ENCODE measurements at places on chromosomes 1 and 21. TPM values are rescaled to one million over a fixed set of nuclear protein-coding genes. Genes with fewer than 3 reads are reported as not detected.
A peak's percentile ranks its signal among the peaks of the same experiment; 100 is the strongest.

DNA sequence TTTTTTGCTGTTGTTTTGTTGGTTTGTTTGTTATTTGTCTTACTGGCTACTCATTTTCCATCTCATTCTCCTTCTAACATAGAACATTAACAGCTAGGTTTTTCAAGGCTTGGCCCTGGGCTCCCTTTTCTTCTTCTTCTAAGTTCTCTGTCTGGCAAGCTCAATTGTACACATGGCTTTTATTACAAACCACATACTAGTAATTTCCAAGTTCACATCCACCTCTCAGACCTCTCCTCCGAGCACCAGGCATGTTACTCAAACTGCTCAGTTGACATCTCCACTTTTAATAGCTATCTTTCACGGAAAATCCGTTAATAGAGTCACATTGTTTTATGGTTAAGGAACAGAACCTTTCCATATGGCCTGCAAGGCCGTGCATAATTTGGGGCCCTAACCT lies 736.9 kb upstream of the ADAMTS5 start:
- H3K27ac ChIP-seq: no peak overlapping the region
- no peak overlapping the region for H3K4me3 ChIP-seq
- H3K4me1 ChIP-seq: no peaks in the 10 kb centered on the region
- DNase-seq: no peak
- no peaks in the 10 kb centered on the region for H3K27me3 ChIP-seq

GRCh38 chr1:169345511-169345910 lies 22.1 kb downstream of the NME7 start:
- DNase-seq: no peak
- no peaks in the 10 kb centered on the region for H3K36me3 ChIP-seq
- no peak overlapping the region for H3K27ac ChIP-seq
- H3K4me1 ChIP-seq: peaks cover 1% of the 10 kb centered on the region

DNA sequence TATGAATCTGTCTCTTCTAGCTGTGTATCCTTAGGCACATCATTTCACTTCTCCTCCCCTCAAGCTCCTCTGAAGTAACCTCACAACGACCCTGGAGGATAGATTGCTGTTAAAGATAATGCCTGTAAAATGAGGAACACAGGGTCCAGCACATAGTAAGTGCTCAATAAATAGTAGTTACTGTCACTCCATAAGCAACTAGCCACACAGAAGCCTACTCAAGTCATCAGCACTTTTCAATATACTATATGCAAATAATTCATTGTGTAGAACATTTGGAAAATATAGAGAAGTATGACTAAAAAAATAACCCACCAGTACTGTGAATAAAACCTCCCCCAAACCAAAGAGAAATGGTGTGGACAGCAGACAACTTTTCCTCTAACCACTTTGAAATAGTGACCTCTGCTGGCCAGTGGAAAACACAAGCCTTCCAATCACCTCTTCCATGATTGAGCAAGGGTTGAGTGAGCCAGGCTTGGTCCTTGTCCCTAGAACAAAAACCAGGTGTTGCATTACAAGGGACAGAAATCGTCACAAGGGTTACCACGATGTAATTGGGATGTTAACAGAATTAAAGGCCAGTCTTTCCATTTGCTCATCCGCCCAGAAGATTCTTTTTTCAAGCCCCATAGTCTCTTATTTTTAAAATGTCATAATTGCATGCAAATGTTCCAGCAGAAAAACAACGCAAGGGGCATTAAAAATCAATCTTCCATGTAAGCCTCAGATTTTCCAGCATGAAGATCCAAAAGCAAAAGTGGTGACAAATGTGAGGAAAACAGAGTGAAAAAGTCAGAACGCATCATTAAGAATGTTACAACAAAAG lies 15.7 kb upstream of the GLIS1 start:
- H3K4me3 ChIP-seq: no peak overlapping the region
- H3K36me3 ChIP-seq: no peaks in the 10 kb centered on the region
- no peak overlapping the region for H3K27ac ChIP-seq
- DNase-seq: peak; percentile 49
- H3K27me3 ChIP-seq: no peaks in the 10 kb centered on the region
- no peaks in the 10 kb centered on the region for H3K4me1 ChIP-seq

DNA sequence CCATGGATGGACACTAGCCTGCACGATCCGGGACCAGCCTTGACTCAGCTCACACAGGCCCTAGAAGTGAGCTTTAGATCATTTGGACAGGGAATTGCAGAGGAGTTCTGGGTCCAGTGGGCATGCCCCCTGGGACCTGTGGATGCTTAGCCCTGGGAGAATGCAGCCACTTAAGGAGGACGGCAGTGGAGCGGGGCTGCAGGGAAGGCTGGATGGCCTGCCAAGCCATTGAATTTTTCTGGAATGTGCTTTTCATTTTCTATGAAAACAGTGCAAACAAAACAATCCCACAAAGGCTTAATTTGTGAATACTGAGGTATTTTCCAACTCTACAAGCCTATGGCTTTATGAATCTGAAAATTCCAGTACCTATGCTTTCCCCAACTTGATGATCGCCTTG lies 80.4 kb upstream of the GCLM start:
- no peaks in the 10 kb centered on the region for H3K36me3 ChIP-seq
- peaks cover 32% of the 10 kb centered on the region for H3K27me3 ChIP-seq
- no peak overlapping the region for H3K27ac ChIP-seq
- H3K4me1 ChIP-seq: no peaks in the 10 kb centered on the region
- H3K4me3 ChIP-seq: no peak overlapping the region

DNA sequence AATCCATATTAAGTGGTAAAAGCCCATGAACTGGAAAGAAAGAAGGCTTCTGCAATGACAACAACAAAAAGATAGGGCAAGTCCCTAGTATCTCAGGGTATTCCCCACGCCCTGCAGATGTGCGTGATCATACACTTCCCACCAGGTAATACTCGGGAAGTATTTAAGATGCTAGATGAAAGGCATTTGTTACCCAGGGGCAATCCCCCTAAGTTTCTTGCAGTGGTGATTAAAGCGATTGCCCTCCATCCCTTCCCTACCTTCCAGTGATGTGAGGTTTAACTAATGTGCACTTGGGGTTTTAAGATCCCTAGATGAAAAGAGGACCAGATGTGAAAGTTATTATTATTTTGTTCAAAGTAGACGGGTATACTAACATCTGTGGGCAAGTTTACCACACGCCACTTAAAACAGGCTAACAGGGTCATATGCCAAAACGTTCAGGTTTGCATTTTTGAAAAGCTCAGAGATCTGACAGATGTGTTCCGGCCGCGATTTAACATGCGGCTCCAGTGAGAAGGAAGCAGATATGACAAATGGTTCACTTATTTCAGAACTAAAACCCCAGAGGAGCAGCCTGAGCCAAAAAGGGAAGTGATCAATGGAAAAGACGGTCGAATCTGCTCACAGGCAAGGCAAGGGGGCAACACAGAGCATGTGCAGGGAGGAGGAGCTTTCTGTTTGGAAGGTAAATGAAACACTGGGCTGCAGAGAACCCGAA lies 17.4 kb downstream of the TIAM1 start:
- H3K4me1 ChIP-seq: peaks cover 28% of the 10 kb centered on the region
- peak; percentile 65 for DNase-seq
- no peaks in the 10 kb centered on the region for H3K27me3 ChIP-seq
- peak overlapping the region; percentile 87 for H3K27ac ChIP-seq

DNA sequence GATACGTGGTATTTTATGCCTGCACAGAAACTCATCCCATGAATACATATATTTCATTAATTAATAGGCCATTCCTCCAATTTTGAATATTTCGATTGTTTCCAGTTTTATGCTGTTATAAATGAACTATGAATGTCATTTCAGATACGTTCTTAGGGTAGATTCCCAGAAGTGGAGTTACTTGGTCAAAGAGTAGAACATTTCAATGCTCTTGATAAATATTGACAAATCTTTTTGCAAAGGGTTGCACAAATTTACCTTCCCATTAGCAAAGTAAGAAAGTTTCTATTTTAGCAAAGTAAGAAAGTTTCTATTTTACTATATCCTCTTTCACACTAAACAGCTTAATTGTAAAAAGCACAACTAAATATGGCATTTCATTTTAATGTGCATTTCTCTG lies 48.9 kb downstream of the KCNT2 start:
- no peak overlapping the region for H3K4me3 ChIP-seq
- no peak overlapping the region for H3K27ac ChIP-seq
- no peaks in the 10 kb centered on the region for H3K27me3 ChIP-seq
- H3K36me3 ChIP-seq: no peaks in the 10 kb centered on the region
- no peaks in the 10 kb centered on the region for H3K4me1 ChIP-seq

GRCh38 chr21:42013376-42013775 lies 3.2 kb upstream of the ZBTB21 start:
- no peak for DNase-seq
- no peaks in the 10 kb centered on the region for H3K36me3 ChIP-seq
- no peak overlapping the region for H3K27ac ChIP-seq
- peaks cover 16% of the 10 kb centered on the region for H3K27me3 ChIP-seq
- H3K4me1 ChIP-seq: peaks cover 8% of the 10 kb centered on the region

DNA sequence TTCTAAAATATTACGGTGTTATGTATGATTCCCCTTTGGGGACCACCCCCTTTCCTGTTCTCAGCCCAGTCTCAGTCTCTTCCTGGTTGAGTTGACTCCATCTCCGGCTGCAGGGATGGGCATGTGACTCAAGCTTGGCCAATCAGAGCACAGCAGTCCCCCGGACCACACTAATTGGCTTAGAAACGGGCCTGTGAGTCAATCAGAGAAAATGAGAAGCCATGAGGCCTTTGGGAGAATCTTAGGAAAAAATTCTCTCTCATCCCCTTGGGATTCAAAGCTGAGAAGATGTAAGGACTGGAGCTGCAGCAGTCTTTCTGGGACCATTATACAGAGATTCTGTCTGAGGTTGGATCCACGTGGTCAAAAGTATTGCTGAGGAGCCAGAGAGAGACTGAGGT lies 10.7 kb upstream of the FHAD1 start:
- H3K27me3 ChIP-seq: peaks cover 26% of the 10 kb centered on the region
- no peak for DNase-seq
- H3K27ac ChIP-seq: no peak overlapping the region
- H3K4me3 ChIP-seq: no peak overlapping the region
- peaks cover 11% of the 10 kb centered on the region for H3K4me1 ChIP-seq

GRCh38 chr1:110668549-110668948 lies 6.2 kb downstream of the KCNA3 start:
- peaks cover 33% of the 10 kb centered on the region for H3K4me1 ChIP-seq
- H3K27ac ChIP-seq: peak overlapping the region; percentile 87
- H3K27me3 ChIP-seq: no peaks in the 10 kb centered on the region
- H3K36me3 ChIP-seq: peaks cover 54% of the 10 kb centered on the region
- peak overlapping the region; percentile 95 for H3K4me3 ChIP-seq

GRCh38 chr1:154304664-154305337 lies 16.1 kb upstream of the AQP10 start:
- no peak for DNase-seq
- H3K36me3 ChIP-seq: no peaks in the 10 kb centered on the region
- peaks cover 13% of the 10 kb centered on the region for H3K4me1 ChIP-seq

GRCh38 chr1:219489636-219490035 lies 123.3 kb downstream of the ZC3H11B start:
- no peak overlapping the region for H3K4me3 ChIP-seq
- no peaks in the 10 kb centered on the region for H3K4me1 ChIP-seq
- no peaks in the 10 kb centered on the region for H3K27me3 ChIP-seq

DNA sequence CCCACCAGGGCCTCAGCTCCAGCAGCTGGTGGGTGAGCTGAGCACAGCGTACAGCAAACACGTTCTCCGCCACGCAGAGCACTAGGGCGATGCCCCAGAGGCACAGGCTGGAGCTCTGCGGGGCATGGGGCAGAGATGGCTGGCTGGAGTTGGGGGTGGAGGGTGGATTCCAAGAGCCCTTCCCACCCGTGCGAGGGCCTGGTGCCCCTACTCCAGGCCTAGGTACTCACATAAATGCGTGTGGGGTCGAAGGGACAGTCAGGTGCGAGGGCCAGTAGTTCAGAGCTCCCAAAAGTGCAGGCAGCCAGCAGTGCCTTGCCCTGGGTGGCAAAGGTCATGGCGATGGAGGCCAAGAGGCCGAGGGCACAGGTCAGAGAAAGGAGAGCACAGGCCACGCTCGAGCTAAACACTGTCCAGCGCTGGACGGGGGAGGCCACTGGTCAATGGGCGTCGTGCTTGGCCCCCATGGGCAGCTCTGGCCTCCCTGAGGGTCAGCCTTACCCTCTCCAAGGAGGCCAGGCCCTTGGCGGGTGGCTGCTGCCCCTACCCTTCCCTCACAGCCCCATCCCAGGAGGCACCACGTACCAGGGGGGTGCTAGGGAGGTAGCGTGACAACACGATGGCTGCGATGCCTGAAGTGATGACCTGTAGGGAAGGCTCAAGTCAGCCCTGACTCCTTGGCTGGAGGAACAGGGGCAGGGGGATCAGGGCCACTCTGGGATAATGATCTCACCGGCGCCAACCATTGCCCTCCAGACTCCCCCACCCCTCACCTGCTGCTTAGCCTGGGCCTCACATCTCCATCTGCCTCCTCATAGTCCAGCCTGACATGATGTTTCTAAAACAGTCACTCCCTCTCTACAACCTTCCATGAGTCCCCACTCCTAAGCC lies 5.6 kb downstream of the TMEM54 start:
- no peak overlapping the region for H3K4me3 ChIP-seq
- peaks cover 58% of the 10 kb centered on the region for H3K27me3 ChIP-seq
- H3K27ac ChIP-seq: no peak overlapping the region
- no peak for DNase-seq
- H3K36me3 ChIP-seq: no peaks in the 10 kb centered on the region

DNA sequence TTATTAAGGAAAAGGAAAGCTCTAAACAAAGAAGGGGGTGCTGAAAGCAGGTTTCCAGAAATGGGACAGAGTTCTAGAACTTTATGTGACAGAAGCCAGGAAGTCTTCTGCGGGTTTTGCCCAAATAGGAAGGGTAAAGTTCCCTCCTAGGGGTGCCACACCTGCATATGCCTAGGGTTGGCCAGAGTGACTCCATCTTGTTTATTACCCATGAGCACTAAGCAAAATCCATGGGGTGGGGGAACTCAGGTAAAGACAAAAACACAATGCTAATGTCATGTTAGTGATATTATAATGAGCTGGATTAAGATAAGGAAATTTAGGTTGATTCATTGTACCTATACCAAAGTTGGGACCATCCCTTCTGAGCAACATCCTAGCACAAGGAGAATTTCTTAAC lies 1132.7 kb downstream of the KCNT2 start:
- H3K27ac ChIP-seq: no peak overlapping the region
- H3K36me3 ChIP-seq: no peaks in the 10 kb centered on the region
- H3K4me1 ChIP-seq: no peaks in the 10 kb centered on the region
- no peaks in the 10 kb centered on the region for H3K27me3 ChIP-seq
- DNase-seq: no peak
- H3K4me3 ChIP-seq: no peak overlapping the region

- peaks cover 57% of the 10 kb centered on the region for H3K36me3 ChIP-seq
- no peak for DNase-seq
- peak overlapping the region; percentile 65 for H3K4me3 ChIP-seq
- peaks cover 83% of the 10 kb centered on the region for H3K4me1 ChIP-seq
- H3K27ac ChIP-seq: peak overlapping the region; percentile 96
- no peaks in the 10 kb centered on the region for H3K27me3 ChIP-seq
These were observed 1.2 kb downstream of the S100A5 start for GRCh38 chr1:153539395-153540093.

- H3K4me1 ChIP-seq: peaks cover 78% of the 10 kb centered on the region
These were observed 115.3 kb downstream of the RUNX1 start for GRCh38 chr21:34933609-34934335.

WNT4 gene
- total RNA-seq: not detected

NLRP3 gene
- total RNA-seq: 2.5 TPM

LYPD8 gene
- not detected for total RNA-seq

S100A8 gene
- not detected for total RNA-seq

PTPN7 gene
- total RNA-seq: 188 TPM

MROH9 gene
- not detected for total RNA-seq

TBX19 gene
- 2.7 TPM for total RNA-seq

CD160 gene
- not detected for total RNA-seq

TRIM17 gene
- total RNA-seq: 0.99 TPM

GBP2 gene
- 237 TPM for total RNA-seq

ATAD3B gene
- 34.6 TPM for total RNA-seq
